ENCODE measurements at places on chromosomes 12 and 14.

- DNase-seq = no peak
Observed at GRCh38 chr14:33103489-33103888, 164.8 kb downstream of the NPAS3 start.

DNA sequence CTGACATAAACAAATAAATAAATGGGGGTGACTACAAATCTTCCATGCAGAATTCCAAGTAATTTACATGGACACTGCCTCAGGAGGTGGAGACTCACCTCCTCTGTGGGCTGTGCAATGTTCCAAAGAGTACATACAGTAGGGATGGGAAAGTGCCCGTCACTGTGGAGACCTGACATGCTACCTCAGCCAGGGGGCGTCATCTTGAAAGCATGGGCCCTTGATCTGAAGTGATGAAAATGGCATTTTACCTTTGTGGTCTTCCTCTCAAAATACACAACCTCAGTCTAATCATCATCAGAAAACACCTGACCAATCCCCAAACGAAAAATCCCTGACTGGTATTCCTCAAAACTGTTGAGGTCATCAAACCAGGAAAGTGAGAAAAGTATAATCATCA lies 48.4 kb downstream of the ANAPC7 start:
- DNase-seq = no peak

- peak; percentile 72 for DNase-seq
Observed at GRCh38 chr12:4307593-4308333, 13.2 kb upstream of the TIGAR start.

DNA sequence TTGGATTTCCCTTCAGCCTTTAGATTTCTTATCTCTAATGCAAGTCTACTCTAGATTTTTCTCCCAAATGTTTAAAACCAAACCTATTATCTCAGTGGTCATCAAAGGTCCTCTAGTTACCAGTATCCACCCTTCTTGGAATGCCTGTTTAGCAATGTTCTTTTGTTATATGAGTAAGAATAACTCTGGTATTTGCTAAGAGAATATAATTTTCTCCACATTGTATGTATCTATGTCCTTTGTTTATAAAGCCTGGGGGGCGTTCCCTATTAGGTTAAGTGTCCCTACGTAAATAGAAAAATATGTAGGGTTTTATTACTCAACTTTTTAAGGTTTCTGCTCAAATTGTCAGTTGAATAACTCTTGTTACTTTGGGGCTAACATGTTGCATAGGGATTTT lies 27.3 kb downstream of the PPM1A start:
- peak; percentile 14 for DNase-seq

DNA sequence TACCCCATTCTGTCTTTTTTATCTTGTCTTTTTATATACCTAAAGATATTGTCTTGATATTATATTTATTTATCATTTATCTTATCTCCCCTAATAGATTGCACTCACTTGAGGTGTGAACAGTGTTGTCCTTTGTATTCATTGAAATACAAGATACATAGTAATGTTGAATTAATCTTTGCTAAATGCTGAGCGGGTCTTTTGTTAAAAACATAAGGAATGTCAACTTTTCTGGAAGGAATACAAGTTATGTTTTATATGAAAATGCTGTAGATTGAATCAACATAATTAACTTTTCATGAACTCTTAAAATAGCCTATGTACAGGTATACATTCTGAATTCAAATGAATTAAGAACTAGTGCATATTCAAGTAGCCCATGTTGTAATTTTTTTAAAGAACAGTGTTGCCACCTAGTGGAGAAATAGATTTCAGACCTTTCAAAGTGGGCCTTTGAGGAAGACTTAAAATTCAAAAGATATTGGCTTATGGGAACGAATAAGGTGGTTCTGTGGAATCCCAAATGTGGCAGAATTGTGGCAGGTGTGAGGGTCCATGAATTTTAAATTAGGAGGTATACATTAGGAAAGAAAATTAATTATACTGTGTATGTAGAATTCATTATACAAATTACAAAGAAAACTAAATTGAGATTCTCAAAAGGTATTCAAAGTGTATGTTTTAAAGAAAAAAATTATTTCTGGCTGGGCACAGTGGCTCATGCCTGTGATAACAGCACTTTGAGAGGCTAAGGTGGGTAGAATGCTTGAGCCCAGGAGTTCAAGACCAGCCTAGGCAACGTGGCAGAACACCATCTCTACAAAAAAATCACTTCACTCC lies 19.1 kb downstream of the BBOF1 start:
- peak; percentile 34 for DNase-seq

DNA sequence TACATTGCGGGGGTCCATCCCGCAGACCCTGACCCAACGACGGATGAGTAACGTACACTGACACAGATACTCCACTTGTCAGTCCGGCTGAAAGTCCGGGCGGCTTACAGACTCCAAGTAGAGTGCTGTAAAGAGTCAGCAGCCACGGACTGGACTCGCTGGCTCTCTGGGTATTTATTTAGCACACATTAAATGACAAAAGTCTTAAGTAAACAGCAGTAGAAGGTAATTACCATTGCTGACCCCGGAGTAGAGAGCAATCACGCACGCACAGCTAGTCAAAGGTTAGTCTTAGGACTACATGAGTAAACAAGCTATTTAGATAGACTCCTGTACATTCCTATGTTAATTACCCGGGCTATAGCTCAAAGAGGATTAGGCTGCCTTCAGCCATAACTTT lies 780.9 kb downstream of the RPS29 start:
- DNase-seq = no peak

GRCh38 chr14:52553002-52553670 lies 500 bp downstream of the GPR137C start:
- no peak for DNase-seq

GRCh38 chr12:75814851-75815754 lies 216.5 kb downstream of the PHLDA1 start:
- peak; percentile 97 for DNase-seq

DNA sequence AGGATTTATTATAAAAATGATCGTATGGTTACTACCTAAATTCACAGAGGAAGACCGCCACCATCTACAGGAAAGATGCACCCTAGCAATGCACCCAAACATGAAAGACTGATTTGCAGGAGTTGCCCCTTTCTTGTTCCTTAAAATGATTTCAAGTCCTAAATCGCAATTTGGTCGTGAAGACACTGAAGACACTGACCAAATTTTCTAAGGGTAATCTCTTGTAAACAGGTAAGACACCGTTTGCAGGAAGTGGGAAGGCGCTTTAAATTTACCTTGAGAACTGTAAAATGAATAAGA lies 1.0 kb downstream of the SOS2 start:
- no peak for DNase-seq

DNA sequence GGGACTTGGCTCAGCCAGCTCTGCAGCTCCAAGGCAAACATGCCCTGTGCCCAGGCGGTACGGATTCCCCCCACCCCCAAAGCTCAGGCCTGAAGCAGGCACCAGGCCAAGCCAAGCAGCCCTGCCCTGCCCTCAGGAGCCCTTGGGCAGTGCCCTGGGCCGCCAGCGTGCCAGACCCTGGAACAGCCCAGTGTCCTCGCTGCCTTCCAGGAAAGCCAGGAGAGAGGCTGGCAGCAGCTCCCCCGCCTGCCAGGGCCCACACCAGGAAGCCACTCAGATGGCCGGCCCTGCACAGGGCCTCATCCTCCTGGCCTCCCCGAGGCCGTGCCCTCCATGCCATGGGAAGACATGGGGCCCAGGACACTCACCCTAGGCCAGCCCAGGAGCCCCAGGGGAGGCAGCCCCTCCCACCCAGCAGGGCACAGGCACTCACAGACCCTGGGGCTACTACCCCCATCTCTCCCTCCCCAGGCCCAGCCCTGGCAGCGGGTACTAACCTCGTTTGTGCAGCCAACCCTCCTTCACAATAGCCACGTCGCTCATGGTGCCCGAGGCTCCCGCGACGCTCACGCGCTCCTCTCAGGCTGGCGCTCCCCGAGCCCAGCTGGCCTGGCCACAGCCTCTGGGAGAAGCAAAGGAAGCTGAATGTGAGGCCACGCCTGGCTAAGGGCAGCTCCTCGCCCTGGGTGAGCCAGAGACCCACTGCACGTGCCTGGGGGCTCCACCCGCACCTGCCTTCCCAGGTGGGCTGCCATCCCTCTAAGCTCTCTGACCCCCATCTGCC lies 3.3 kb downstream of the AKT1 start:
- DNase-seq = no peak

DNA sequence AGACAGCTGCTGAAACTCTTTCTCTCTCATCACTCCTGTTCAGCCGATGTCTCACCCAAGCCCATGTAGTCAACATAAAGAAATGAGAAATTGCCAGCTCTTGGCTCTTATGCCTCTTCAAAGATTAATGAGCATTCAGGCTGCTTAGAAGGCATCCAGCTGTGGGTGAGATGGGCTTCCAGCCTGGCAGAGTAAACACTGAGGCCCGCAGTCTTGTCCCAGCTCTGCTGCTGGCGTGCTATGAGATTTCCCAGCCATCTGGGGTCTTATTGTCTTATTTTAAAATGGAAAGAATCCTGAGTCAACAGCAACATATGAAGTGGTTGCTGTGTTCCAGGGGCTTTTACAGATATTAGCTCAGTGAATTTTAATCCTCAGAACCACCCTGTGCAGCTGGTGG lies 12.6 kb downstream of the RXYLT1 start:
- DNase-seq = no peak

- DNase-seq = no peak
Observed at GRCh38 chr12:75979181-75979580, 52.4 kb downstream of the PHLDA1 start.

DNA sequence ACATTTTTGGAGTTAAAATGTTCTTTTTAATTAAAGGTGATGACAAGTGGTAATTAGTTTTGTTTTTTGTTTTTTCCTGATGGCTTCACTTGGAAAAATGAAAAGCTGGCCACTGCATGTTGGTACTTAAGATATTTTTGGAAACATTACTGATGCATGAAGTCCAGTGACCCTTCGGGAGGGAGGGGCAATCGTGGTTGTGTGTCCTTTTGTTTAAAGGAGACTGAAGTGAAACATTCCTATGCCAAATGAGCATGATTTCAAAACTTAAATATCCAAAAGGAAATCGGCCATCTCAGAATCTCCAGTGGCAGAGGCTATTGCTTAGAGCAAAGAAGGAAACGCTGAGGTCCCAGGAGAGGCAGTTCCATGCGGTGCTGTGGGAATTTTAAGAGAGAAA lies 20.1 kb downstream of the LTBP2 start:
- no peak for DNase-seq

DNA sequence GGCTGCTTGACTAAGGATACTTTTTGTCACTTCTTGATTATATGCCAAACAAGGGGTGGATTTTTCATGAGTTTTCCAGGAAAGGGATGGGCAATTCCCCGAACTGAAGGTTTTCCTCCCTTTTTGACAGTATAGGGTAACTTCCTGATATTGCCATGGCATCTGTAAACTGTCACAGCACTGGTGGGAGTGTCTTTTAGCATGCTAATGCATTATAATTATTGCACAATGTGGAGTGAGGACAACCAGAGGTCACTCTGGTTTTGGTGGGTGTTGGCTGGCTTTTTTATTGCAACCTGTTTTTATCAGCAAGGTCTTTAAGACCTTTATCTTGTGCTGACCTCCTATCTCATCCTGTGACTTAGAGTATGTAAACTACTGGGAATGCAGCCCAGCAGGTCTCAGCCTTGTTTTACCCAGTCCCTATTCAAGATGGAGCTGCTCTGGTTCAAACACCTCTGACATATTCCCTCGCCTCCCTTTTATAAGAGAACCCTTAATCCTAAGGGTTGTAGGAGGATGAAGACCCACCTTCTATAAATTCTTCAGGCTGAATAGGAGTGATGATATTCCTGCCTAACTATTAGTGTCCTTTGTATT lies 471.2 kb downstream of the ATP23 start:
- no peak for DNase-seq

DNA sequence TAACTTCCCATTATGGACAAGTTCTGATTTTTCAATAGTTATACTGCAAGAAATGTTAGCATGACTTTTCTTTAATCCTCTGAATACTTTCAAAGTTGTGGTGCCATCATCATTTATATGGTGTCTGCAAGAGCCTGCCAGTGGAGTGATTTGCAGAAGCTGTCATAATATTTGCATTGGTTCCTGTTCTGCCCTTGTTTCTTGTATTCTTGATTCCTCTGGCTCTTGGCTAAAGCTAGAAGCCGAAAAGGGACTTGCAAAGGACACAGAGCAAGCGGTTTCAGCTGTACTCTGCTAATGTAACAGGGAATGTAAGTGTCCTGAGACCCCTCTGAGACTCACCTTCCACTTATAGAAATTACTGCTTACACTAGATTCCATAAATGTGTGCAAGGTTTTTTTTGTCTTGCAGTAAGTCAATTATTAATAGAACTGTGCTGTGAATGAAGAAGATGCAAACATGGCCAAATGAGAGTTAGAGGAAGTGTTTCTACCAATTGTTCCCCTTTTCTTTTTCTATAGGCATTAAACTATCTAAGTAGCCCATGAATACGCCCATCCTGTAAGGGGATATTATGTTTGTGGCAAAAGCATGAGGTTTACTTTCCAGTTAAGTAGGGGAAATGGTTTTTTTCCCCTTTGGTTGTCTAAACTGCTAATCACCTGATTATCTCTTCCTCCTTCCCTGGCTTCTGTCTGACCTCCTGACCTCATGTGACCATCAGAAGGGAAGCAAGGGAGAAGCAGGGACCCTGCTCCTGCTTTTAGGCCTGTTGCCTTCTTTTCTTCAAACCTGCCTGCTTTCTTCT lies 5.3 kb downstream of the DYRK4 start:
- no peak for DNase-seq

GRCh38 chr14:99383472-99384449 lies 96.9 kb downstream of the SETD3 start:
- DNase-seq = no peak

GRCh38 chr14:36254020-36254624 lies 66.3 kb downstream of the MBIP start:
- no peak for DNase-seq

DNA sequence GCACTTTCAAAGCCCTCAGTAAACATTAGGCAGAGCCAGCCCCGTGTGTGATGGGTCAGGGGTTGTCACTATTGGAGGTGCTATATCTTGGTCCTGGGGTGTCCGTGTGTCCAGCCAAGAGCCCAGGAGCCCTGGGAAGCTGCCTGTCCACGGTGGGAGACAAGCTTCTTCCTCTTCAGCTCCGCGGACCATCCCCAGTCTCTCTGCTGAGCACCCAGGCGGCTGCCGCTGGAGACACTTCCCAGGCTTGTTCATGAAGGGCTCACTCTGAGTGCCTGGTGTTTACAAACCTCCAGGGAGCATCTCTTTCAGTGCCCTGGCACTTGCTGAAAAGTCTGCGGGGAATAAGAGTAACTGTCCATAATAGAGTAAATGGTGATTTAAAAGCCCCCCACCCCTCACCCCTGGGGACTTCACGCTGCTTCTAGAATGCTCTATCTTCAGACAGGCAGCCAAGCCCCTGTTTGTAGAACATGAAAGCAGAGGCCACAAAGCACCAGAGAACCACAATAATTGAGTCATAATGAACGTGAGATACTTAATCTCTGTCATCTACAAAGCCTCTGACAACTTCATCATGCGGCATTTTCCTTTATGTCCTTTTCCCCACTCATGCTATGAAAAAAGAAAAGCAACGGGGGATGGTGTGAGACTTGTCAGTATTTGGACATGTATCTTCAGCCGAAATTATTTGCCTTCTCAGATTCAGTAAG lies 178.6 kb downstream of the TMEM132C start:
- DNase-seq = no peak
